CD4-positive, alpha-beta T cell treated with Interleukin-4 for 4 hours (primary cell): ENCODE measurements at places on chromosomes 7 and 10.
A peak's percentile ranks its signal among the peaks of the same experiment; 100 is the strongest.

- DNase-seq, result no peak
Measured at GRCh38 chr7:120991581-120991980, 3.1 kb downstream of the CPED1 start.

- DNase-seq, result no peak
Measured at GRCh38 chr7:77258593-77258992, 59.0 kb upstream of the FGL2 start.

- DNase-seq, result peak; percentile 75
Measured at GRCh38 chr7:130951303-130951975, 217.4 kb upstream of the KLF14 start.

- DNase-seq, result no peak
Measured at GRCh38 chr7:30992414-30992813, 28.7 kb downstream of the GHRHR start.

DNA sequence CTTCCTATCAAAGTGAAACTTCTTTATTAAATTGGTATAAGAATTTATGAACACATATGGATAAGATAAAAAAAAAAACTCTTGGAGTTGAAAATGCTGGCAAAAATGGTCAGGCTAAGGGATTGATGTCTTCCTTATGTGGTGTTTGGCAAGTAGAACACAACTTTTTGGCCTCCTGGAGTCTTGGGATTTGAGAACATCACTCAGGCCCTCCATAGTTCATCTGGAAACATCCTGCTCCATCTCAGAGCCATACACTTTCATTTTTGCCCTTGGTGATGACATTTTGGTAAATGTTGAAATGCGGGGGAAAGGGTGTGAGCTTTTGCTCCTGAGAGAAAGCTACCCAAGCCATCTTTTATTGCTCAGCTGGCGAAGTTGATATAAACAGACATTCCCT is 27.5 kb upstream of the BTBD16 start:
- DNase-seq, result no peak

GRCh38 chr7:101913247-101913721 is 95.9 kb downstream of the CUX1 start:
- DNase-seq, result no peak

- peak; percentile 77 for DNase-seq
Measured at GRCh38 chr10:110354322-110354766, 49.6 kb upstream of the SMNDC1 start.

GRCh38 chr7:81053623-81054022 is 134.8 kb upstream of the SEMA3C start:
- no peak for DNase-seq

GRCh38 chr10:72736176-72736827 is 44.4 kb downstream of the MCU start:
- DNase-seq, result no peak

- no peak for DNase-seq
Measured at GRCh38 chr10:36703179-36703578, 422.2 kb upstream of the ANKRD30A start.

DNA sequence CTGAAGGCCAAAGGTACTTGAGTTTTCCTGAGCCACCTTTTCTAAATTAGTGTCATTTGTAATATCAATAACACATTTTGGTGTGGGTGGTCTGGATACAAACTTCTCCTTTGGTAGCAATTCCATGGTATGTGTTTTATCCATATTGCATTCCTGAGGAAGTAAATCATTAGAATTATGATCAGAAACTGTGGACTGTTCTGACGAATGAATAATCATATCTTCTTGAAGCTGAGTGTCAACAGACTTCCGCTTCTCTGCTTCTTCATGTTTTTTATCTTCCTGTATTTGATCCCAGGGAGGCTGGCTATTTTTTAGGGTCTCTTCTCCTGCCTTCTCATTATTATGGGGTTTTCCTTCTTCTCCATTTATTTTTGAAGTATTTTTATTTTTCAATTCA is 81.4 kb downstream of the NRBF2 start:
- DNase-seq, result no peak

DNA sequence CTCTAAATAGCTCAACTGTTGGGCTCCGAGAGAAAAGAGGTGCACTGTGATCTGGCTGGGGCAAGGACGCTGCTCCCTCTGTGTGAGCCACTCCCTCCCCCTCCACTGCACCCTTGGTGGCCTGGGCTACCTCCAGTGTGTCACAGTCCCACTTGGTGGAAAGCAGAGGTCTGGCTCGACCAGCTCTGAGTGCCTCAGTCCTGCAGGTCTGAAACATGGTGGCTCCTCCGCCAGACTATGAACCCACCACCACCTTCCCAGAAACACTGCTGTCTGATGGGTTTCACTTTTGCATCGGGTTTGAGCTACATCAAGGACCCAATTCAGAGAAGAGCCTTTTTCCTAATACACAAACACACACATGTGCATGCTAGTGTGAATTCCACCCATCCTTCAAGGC is 500.1 kb downstream of the RPS24 start:
- no peak for DNase-seq

DNA sequence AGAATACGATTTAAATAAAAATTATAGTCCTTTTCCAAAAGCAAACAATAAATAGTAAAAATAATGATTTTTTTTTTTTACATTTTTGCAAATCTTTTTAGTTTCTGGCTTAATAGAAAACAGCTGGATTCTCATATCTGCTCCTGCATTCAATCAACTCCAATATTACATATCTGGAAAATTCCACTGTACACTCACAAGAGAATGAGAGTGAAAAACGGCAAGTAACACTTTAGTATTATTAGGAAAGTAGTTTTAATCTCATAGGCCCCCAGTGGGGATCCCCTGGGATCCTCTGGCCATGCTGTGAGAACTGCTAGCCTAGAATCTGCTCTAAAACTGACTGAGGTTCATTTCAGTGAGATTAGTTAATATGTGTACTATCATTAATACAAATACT is 128.6 kb upstream of the LRRN3 start:
- DNase-seq, result no peak

DNA sequence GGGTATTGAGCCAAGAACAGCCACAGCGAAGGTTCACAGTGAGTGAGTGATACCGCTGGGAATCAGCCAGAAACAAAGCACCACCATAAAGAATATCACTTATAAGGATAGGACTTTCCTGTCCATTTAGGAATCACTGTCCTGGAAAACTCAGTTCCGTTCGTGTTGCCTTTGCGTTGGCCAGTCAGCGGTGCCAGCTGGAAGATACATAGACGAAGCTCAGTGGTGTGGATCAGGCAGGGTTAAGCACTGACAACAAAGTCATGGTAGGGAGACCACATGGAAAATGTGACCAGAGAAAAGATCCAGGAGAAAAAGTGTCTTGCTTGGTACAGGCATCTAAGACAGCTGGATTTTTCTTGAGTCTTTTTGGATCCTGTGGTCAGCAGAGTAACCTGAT is 579.7 kb upstream of the DPP6 start:
- no peak for DNase-seq

DNA sequence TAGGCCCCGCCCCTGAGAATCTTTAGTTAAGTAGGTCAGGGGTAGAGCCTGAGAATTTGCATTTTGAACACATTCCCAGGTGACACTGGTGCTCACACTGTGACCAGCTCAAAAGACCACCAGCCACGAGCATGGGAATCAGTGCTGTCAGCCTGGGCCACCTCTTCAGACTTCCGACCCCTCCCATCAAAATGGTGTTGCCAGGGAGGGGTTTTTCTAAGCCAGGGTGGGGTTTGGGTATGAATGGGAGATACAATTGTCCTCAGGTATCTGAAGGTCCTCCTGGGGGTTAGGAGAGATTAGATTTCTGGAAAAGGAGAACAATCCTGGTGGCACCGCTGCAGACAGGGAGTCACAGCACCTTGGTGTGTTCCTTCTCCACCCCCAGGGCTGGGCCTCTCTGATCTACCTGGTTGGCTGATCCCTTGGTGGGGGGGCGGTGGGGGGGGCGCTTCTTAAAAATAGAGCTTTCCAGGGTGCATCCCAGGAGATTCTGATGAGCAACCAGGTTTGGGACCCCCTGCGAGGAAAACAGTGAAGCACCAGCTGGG is 111.5 kb upstream of the ANLN start:
- DNase-seq, result no peak

- DNase-seq, result no peak
Measured at GRCh38 chr10:133455611-133456031, 1.9 kb downstream of the SCART1 start.

- no peak for DNase-seq
Measured at GRCh38 chr7:50298811-50299562, 5.5 kb upstream of the IKZF1 start.

- DNase-seq, result no peak
Measured at GRCh38 chr7:139829775-139830117, 682 bp downstream of the TBXAS1 start.

DNA sequence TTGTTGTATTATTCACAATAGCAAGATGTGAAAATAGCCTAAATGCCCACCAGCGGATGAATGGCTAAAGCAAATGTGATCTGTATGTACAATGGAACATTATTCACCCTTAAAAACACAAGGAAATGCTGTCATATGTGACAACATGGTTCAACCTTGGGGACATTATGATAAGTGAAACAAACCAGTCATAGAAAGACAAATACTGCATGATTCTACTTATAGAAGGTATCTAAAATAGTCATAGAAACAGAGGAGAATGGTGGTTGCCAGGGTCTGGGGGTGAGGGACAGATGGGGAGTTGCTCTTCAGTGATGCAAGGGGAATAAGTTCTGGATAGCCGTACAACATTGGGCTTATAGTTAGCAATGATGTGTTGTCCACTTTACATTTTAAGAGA is 58.4 kb downstream of the NRF1 start:
- no peak for DNase-seq

- DNase-seq, result no peak
Measured at GRCh38 chr10:72552857-72553256, 73.0 kb downstream of the MICU1 start.

DNA sequence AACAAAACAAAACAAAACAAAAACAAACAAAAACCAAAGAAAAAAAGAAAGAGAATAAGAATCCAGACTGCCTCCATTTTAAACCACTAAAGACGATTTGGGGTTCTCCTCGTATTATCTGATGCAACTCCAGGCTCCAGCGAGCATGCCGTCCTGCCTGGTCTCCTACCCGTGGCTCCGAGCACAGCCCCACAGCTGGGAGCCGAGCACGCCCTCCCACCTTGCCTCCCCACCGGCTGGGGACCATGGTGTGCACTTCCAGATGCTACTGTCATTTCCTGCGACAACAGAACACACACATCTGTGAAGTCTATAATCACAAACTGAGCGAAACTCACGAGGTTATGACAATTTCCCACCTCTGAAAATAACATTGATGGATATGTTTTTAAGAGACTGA is 113.1 kb downstream of the ADARB2 start:
- no peak for DNase-seq

DNA sequence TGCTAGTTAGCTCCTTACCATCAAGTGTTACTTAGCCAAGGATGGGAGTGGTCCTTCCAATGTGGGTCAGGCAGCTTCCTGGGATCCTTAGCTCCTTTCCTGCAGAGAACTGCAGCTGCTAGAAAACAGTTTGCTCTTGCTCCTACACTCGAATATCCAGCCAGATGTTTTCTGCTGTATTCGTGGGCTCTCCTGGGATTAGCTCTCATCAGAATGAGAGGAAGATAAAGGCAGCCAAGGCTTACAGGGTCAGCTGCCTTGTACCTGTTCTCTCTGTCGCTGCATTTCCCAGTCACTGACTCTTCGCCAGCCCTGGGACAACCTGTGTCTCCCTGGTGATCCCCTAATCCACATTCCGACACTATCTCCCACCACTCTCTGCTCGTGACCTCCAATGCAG is 29.0 kb downstream of the NEUROD6 start:
- no peak for DNase-seq

- peak; percentile 53 for DNase-seq
Measured at GRCh38 chr10:22597138-22597537, 117.2 kb downstream of the PIP4K2A start.

DNA sequence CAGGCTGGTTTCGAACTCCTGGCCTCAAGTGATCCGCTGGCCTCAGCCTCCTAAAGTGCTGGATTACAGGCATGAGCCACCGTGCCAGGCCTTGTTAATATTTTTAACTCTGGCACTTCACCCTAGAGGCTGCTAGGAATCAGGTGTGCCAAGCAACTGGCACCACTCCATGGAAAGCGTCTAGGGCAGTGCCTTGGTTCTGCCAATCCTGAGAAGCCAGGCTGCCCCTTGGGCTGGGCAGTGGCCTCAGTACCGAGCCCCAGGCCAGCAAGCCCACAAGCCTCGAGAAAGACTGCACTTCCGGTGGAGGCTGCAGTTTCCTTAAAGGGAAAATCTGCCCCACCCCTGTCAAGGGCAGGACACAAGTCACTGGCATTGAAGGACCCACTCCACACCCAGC is 11.3 kb downstream of the ALKBH4 start:
- DNase-seq, result no peak

GRCh38 chr7:150848111-150848510 is 4.2 kb upstream of the AOC1 start:
- DNase-seq, result no peak

DNA sequence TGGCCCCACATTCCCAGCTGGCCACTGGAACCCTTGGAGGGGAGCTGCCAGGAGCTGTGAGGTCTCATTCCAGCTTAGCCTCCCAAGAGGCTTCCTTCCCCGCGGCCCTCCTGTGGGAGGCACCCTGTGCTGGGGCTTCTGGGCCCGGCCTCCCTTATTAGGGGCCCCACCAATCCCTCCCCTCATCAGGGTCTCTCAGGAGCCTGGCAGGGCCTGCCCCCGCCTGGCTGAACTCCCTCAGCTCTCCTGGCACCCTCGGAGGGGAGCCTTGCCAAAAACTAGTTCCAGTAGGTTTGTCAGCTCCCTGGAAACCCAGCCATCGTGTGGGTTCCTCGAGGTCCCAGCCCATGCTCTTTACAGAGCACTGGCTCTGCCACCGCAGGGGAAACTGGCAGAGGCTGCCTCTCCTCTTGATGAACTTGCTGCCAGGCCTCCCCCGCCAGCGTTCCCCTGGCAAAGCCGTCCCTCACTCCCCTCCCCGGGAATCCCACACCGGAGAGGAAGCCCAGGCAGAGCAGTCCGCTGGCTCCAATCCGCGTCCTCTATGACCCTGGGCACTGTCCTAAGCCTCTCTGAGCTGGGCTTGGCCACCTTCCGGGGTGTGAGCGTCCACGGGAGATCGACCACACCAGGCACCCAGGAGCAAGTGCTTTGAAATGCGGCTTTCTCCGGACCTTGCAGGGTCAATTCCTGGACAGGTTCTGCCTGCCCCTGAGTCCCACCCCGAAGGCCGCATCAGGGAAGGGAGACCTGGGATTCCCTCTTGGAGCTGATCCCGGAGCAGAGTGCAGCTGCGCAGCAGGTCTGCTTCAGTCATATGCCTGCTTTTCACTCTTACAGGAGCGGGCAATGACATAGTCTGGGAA is 139.8 kb downstream of the ARHGAP22 start:
- no peak for DNase-seq

DNA sequence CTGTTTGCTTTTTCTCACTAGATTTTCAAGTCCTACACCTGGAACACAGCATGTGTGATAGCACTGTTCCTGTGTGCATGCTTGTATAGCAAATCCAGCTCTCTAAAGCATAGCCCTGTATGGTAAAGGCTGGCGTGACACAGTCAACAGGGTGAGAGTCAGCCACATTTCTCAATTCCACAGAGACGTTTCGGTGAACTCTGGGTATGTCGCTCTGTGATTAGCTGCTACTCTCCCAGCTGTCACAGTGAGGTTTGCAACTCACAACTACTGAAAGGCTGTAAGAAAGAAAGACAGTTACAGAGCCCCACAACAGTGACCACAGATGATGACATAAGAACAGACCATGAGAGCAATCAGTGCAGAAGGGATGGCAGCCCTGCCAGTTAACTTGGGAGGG is 170.6 kb upstream of the IMMP2L start:
- DNase-seq, result no peak

GRCh38 chr10:98097175-98097574 is 37.3 kb upstream of the R3HCC1L start:
- DNase-seq, result no peak

GRCh38 chr7:44144426-44144967 is 3.4 kb upstream of the MYL7 start:
- DNase-seq, result no peak
